ENCODE measurements at places on chromosomes 11 and 22. TPM values are rescaled to one million over a fixed set of nuclear protein-coding genes. Genes with fewer than 3 reads are reported as not detected.

DNA sequence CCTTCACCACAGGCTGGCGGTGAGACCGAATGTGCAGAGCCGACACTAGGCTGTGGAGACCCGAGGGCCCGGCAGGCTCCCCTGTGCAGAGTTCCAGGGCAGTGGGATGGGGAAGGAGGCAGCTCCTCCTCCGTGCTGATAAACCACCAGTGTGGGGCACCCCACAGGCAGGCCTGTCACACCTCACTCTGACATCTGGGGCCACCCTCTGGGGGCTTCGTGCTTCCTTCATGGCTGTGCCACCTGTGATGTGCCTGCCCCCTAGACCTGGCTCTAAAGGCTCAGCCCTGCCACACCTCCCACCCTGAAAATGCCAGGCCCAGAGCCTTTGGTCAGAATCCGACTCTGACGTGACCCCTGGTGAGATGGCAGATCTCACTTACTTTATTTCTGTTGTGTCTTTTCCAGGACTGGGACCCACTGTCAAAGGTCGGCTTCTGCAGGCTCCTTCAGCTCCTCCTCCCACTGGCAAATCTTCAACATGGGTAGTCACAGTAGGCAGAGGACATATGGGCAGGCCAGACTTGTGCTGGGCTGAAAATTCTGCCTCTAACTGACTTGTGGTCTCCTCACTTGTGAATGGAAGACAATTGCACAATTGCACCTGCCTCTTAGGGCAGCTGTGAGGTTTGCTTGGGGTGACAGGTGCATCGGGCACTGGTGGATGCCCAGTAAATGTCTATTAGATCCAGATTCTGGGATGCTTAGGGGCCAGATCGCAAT, 46.2 kb upstream of the TSKU start:
- H3K27ac ChIP-seq, result no peak overlapping the region
- no peaks in the 10 kb centered on the region for H3K4me1 ChIP-seq
- H3K36me3 ChIP-seq, result no peaks in the 10 kb centered on the region

DNA sequence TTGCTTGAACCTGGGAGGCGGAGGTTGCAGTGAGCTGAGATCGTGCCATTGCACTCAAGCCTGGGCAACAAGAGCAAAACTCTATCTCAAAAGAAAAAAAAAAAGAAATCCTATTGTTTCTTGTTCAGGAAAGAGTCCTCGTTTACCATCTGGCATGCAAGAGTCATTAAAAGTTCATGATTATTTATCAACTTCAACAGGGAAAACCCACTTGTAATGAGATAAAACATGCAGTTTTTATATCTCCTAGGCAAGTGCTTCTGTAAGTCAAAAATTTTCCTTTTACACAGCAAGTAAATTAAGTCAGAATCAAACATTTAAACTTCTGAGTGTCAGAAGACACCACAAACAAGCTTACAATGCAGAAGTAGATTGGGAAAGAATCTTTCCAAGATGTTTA, 94.7 kb upstream of the CLPB start:
- H3K36me3 ChIP-seq, result no peaks in the 10 kb centered on the region
- DNase-seq, result no peak
- H3K27me3 ChIP-seq, result no peaks in the 10 kb centered on the region
- no peak overlapping the region for H3K27ac ChIP-seq
- no peaks in the 10 kb centered on the region for H3K4me1 ChIP-seq

- DNase-seq, result no peak
- no peaks in the 10 kb centered on the region for H3K36me3 ChIP-seq
- H3K4me1 ChIP-seq, result peaks cover 47% of the 10 kb centered on the region
- no peak overlapping the region for H3K27ac ChIP-seq
- H3K4me3 ChIP-seq, result peak overlapping the region; percentile 18
Measured at GRCh38 chr11:73152861-73153483, 10.9 kb upstream of the FCHSD2 start.

GRCh38 chr11:77026743-77027142, 7.5 kb upstream of the B3GNT6 start:
- no peaks in the 10 kb centered on the region for H3K27me3 ChIP-seq
- no peaks in the 10 kb centered on the region for H3K36me3 ChIP-seq
- no peak overlapping the region for H3K27ac ChIP-seq
- no peak for DNase-seq
- H3K4me1 ChIP-seq, result no peaks in the 10 kb centered on the region
- H3K4me3 ChIP-seq, result no peak overlapping the region

DNA sequence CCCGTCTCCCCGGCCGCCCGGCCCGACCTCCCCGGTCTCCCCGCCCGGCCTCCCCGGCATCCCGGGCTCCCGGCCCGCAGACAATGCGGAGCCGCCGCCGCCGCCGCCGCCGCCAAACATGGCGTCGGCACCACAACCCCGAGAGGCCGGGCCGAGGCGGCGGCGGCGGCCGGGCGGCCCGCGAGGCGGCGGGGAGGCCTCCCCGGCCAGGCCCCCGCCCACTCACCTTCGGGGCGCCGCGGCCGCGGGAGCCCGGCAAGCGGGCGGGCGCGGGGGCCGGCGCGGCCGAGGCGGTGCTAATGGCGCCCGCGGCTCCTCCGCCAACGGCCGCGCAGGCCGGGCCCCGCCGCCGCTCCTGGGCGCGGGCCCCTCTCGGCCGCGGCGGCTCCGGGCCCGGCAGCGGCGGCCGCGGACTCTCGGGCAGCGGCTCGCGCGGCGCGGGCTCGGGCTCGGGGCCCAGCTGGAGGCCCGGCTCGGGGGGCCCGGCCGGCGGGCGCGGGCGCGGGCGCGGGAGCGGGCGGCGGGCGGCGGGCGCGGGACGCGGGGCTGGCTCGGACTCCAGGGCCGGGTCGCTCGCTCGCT, 311 bp downstream of the BRD1 start:
- H3K4me1 ChIP-seq, result peaks cover 28% of the 10 kb centered on the region
- peak; percentile 36 for DNase-seq
- H3K27ac ChIP-seq, result peak overlapping the region; percentile 78
- peaks cover 11% of the 10 kb centered on the region for H3K36me3 ChIP-seq
- no peaks in the 10 kb centered on the region for H3K27me3 ChIP-seq

DNA sequence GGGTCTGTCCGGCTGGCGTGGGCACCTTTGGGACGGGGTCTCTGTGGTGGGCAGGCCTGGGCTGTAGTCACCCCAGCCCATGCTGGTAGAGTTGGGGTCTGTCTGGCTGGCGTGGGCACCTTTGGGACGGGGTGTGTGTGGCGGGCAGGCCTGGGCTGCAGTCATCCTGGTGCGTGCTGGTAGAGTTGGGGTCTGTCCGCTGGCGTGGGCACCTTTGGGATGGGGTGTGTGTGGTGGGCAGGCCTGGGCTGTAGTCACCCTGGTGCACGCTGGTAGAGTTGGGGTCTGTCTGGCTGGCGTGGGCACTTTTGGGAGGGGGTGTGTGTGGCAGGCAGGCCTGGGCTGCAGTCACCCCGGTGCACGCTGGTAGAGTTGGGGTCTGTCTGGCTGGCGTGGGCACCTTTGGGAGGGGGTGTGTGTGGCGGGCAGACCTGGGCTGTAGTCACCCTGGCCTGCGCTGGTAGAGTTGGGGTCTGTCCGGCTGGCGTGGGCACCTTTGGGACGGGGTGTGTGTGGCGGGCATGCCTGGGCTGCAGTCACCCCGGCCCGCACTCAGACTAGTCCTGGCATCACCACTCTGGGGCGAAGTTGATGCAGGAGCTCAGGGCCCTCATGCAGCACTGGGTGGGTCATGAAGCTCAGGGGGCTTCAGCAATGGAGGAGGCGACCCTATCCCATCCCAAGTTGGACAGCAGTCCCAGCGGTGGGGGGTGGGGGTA, 19.3 kb downstream of the PRR33 start:
- H3K36me3 ChIP-seq, result no peaks in the 10 kb centered on the region
- peaks cover 40% of the 10 kb centered on the region for H3K4me1 ChIP-seq
- no peaks in the 10 kb centered on the region for H3K27me3 ChIP-seq
- H3K27ac ChIP-seq, result no peak overlapping the region
- H3K4me3 ChIP-seq, result no peak overlapping the region

DNA sequence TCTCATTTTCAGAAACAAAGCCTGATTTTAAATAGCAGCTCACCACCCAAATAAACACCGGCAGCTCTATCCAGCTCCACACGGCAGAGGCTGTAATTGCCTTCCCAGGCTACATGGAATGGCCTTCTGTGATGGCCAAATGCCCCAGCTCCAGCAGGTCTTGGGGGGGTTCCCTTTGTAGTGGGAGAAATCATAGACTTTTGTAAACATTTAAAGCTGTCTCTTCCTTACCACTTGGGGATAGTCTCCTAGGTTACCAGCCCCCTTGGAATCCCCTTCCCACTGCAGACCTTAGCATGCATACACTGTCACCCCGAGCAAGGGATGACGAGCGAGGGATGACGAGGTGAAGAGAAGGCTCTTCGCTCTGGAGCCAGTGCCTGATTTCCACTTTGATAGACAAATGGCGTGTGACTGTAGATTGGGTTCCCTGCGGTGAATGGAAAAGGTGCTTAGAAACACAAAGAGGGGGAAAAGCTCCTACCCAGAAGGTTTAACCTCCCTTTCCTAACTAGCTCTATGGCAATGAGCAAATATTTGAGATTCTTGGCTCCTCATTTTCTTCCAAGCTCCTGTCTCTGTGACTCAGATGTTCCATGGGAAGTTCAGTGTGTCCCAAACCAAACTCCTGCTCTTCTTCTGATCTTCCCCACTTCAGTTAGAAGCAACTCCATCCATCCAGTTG, 108.0 kb upstream of the CADM1 start:
- H3K27me3 ChIP-seq, result no peaks in the 10 kb centered on the region
- H3K4me3 ChIP-seq, result no peak overlapping the region
- no peaks in the 10 kb centered on the region for H3K36me3 ChIP-seq
- no peak overlapping the region for H3K27ac ChIP-seq
- no peak for DNase-seq

GRCh38 chr11:126766440-126766839, 234.1 kb downstream of the KIRREL3 start:
- H3K27me3 ChIP-seq, result no peaks in the 10 kb centered on the region
- H3K36me3 ChIP-seq, result no peaks in the 10 kb centered on the region
- H3K27ac ChIP-seq, result no peak overlapping the region
- no peaks in the 10 kb centered on the region for H3K4me1 ChIP-seq
- no peak for DNase-seq
- no peak overlapping the region for H3K4me3 ChIP-seq

- no peak overlapping the region for H3K4me3 ChIP-seq
- H3K36me3 ChIP-seq, result no peaks in the 10 kb centered on the region
- no peak for DNase-seq
- H3K27ac ChIP-seq, result no peak overlapping the region
- no peaks in the 10 kb centered on the region for H3K27me3 ChIP-seq
Measured at GRCh38 chr11:27837895-27838563, 137.8 kb upstream of the BDNF start.

DNA sequence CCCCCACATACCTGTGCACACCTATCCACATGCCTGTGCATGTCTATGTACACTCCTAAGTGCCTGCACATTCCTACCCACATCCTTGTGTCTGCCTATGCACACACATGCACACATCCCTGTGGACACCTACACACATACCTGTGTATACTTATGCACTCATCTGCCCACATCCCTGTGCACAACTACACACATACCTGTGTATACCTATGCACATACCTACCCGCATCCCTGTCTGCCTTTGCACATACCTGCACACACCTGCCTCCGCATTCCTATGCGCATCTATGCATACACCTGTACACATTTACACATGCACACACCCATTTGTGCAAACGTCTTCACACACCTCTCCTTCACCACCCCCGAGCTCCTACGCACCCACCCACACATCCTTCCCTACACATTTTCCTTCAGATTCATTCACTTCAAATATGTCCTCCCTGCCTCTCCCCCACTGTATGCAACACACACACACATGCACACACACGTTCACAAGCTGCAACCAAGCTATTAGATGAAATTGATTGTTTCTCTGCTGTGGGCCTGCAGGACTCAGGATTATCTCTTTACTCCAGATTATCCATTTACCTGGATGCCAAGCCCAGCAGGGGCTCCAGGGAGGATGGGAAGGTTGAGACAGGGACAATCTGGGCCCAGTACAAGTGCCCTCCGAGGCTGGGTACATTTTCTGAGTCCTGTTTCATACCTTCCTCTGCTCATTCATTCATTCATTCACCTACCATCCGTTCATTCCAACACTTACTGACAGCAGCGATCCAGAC, 53.2 kb downstream of the TSPAN18 start:
- H3K27ac ChIP-seq, result no peak overlapping the region
- DNase-seq, result no peak
- no peaks in the 10 kb centered on the region for H3K4me1 ChIP-seq

DNA sequence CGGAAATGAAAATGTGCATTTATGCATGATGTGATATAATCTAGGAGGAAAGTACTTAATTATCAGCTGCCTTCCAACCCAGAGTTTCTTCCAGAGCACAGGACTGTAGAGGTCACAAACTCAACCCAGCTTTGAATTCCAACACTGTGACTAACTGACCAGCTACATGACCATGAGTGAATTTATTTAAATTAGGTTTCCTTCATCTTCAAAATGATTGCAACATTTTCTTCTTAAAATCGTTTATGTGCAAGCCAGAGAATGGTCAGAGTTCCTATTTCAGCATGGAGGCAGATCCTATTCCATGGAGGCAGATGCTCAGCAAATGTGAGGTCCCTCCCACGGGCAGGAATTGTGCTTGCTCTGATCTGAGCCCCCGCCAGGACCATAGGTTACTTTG, 42.4 kb downstream of the OSBP start:
- H3K4me1 ChIP-seq, result no peaks in the 10 kb centered on the region
- H3K27ac ChIP-seq, result no peak overlapping the region
- no peaks in the 10 kb centered on the region for H3K27me3 ChIP-seq

DNA sequence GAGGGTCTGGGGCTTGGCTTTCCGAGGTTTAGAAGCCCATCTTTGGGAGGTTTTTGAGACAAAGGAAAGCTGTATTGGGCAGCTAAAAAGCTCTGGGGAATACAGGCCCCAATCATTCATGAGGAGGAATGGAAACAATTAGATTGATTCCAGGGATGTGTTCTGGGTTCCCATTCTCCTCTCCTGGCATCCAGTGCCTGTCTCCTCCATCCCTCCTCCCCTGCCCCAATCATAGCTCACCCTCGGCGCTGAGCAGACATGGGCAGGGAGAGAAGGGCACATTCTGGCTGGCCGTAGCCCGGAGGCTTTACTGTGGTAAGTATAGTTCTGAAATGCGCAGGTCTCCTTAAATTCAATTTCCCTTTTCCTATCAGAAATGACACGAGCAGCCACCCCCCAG, 42.4 kb downstream of the ABTB2 start:
- no peak overlapping the region for H3K4me3 ChIP-seq
- DNase-seq, result no peak
- H3K36me3 ChIP-seq, result no peaks in the 10 kb centered on the region
- no peaks in the 10 kb centered on the region for H3K27me3 ChIP-seq
- H3K4me1 ChIP-seq, result peaks cover 9% of the 10 kb centered on the region
- H3K27ac ChIP-seq, result no peak overlapping the region

GRCh38 chr11:95778699-95779098, 10.9 kb downstream of the FAM76B start:
- no peak for DNase-seq
- H3K4me3 ChIP-seq, result no peak overlapping the region
- H3K27ac ChIP-seq, result no peak overlapping the region
- H3K4me1 ChIP-seq, result no peaks in the 10 kb centered on the region
- H3K36me3 ChIP-seq, result peaks cover 56% of the 10 kb centered on the region

LINC01488 gene
- not detected for total RNA-seq

LBHD1 gene
- 22.9 TPM for total RNA-seq

VPREB3 gene
- not detected for total RNA-seq

NLRP6 gene
- 3.5 TPM for total RNA-seq

POLR2F gene
- total RNA-seq, result 148 TPM

YPEL4 gene
- 1.0 TPM for total RNA-seq

MED19 gene
- 16.8 TPM for total RNA-seq
